ENCODE measurements at places on chromosomes 6 and 20. TPM values are rescaled to one million over a fixed set of nuclear protein-coding genes. Genes with fewer than 3 reads are reported as not detected.

MAPK14 gene
- total RNA-seq: 40.3 TPM

SLC29A1 gene
- total RNA-seq: 40.3 TPM

PRICKLE4 gene
- not detected for total RNA-seq

MYBL2 gene
- 9.4 TPM for total RNA-seq

GTSF1L gene
- not detected for total RNA-seq

OR2H1 gene
- total RNA-seq: not detected

CGAS gene
- total RNA-seq: 6.0 TPM
